NCI-H1930 (cell line): ENCODE measurements at places on chromosomes 2 and 18.

DNA sequence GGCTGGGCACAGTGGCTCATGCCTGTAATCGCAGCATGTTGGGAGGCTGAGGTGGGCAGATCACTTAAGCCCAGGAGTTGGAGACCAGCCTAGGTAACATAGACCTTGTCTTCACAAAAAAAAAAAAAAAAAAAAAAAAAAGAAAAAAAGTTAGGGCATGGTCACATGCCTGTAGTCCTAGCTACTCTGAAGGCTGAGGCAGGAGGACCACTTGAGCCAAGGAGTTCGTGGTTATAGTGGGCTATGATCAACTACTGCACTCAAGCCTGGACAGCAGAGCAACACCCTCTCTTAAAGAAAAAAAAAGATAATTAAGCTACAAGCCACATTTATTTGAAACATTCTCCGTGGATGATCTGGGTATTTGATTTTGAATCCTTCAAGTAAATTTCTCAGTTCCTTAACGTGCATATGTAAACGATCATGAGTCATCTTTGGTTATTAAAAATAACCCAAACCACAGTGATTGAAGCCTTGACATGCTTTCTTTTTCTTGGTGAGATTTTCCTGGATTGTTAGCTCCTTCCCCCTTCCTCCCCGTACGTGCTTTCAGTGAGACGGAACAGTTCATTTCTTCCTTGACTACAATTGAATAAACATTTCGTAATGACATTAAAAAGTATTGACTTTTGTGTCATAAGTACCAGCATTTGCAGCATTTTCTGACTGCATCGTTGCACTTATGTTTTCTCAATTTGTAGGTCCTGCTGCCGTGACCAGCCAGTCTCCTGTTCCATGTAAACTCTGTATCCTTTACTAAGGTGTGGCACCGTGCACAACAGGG lies 20.3 kb downstream of the RMC1 start:
- no peak for DNase-seq

DNA sequence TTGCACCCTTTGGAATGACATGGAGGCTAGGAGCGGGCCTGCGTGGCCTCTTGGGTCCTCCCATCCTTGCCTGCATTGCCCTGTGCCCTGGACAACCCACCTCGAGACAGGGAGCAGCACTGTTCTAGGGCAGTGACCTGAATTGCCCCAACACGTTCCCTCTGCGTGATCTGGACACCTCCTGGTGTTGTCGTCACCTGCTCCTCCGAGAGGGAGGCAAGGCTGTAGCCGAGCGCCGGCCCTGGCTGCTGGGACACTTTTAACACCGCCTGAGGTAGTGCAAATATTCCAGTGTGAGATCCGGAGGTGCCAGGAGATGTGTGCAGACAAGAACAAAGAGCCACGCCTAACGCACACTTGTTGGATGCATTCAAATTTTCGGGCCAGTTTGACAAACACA lies 131.5 kb downstream of the SMAD7 start:
- no peak for DNase-seq

GRCh38 chr2:151357359-151357758 lies at the start of gene TNFAIP6:
TNFAIP6 (plus strand) TSS chr2:151357592; CDS start chr2:151357667, 75 bp downstream.
- DNase-seq: no peak

DNA sequence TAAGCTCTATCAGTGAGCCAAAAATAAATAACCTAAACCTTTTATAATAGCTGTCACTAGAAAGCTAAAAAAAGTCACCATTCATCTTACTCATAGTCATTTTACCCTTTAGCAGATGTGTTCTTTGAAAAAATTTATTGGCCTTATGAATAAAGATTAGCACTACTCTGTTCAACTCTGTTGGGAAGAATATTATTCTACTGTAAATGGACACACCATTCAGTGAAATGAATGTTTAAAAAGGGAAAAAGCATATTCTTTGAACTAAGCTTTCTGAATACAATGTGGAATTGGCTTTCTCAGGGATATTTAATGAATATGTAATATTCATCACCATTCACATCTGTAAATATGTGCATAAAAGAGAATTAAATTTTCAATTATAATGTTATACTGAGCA lies 422.0 kb downstream of the CBLN2 start:
- DNase-seq: peak; percentile 32

GRCh38 chr2:88416016-88416663 lies 36.4 kb downstream of the FOXI3 start:
- DNase-seq: no peak

GRCh38 chr2:1766851-1767811 lies 22.8 kb upstream of the PXDN start:
- no peak for DNase-seq

GRCh38 chr2:60306267-60306861 lies 247.1 kb downstream of the BCL11A start:
- no peak for DNase-seq

DNA sequence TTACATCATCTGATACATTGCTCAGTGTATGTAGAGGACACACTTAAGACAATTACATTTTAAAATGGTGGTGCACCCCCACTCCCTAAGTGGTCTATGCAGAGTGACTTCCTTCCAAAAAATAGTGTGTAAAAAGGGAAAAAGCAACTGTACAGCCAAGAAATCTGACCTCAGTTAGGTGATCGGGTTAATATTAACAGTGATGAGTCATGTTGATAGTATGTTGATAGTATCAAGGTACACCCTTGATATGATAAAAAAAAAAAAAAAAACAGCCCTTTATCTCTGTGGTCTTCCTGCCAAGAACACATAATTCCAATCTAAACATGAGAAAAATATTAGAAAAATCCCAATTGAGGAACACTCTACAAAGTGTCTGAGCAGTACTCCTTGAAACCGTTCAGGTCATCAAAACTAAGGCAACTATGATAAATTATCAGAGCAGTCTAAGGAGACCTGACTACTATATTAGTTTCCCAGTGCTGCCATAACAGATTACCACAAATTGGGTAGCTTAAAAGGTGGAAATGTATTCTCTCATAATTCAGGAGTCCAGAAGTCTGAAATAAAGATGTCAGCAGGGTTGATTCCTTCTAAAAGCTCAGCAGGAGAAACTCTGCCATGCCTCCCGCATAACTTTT lies 171.9 kb downstream of the ARHGAP28 start:
- no peak for DNase-seq

GRCh38 chr2:236687296-236687965 lies 117.8 kb downstream of the ACKR3 start:
- DNase-seq: no peak

DNA sequence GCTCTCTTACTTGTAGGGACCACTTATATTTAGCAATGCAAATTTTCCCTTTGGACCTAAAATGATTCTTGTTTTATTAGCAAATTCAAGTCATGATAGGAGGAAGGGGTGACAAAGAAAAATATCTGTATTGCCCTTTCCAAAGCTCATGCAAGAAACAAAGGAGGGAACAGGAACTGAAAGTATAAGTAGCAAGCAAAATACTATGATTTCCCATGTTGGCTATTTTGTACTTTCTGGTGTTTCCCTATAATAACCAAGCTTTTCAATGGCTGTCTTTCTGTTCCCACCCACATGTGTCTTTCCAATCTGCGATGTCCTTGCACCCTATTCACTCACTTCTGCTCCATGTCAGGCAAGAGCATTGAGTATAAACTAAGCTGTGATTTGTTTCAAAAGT lies 279.7 kb downstream of the RNF144A start:
- DNase-seq: no peak

DNA sequence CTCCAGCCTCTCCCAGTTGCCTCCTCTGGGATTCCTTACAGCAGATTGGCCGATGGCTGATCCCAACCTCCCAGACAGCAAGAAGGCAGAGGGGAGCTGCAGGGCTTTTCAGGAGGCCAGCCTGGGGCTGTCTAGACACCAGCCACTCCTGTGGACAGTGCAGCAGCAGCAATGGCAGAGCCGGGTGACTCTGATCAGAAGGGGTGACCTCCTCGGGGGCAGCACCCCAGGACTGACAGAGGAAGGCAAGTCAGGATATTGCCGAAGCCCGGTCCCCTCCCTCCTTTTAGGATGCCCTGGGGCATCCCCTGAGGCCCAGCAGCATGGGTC lies 84.5 kb downstream of the INHBB start:
- DNase-seq: no peak

DNA sequence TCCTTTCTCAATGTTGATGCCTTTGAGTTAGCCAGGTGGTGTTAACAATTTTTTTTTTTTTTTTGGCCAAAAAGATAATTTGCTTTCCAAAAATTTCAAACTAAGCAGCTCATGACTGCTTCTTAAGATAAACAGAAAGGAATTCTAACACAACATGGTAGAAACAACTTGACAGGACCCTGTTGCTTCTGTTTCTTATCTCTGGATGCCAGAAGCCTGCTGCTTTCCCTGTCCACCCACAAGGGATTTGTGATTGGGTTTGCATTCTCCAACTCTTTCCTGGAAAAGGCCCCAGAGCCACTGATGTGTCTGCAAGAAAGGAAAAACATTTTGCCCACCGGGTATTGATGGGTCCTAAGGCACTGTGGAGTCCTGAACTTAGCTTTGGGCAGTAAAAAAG lies 217.2 kb upstream of the PKDCC start:
- no peak for DNase-seq

- DNase-seq: no peak
These were observed 1255.7 kb upstream of the ZEB2 start for GRCh38 chr2:145775591-145775990.

DNA sequence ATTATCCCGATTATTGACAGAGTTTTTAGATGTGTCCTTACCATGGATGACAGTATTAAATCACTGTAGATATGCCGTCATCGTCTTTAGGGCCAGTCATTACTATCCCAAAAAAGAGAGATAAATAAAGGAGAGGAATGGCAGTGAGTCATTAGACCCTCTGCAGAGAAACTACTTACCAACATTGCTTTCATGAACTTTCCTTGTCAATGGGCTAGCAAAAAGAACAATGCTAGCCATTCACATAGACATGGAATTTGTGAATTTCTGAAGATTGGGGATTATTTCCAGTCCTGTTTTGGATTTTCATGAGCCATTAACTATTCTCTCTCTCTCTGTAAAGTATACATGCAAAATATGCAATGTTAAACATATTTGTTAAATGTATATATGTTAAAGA lies 319.4 kb upstream of the FANCL start:
- no peak for DNase-seq

- no peak for DNase-seq
These were observed 42.5 kb downstream of the WDR35 start for GRCh38 chr2:19947184-19947940.

GRCh38 chr2:111122631-111123421 lies 2.1 kb downstream of the BCL2L11 start:
- DNase-seq: no peak

- DNase-seq: no peak
These were observed 602.3 kb downstream of the TMEM182 start for GRCh38 chr2:103364177-103364576.

DNA sequence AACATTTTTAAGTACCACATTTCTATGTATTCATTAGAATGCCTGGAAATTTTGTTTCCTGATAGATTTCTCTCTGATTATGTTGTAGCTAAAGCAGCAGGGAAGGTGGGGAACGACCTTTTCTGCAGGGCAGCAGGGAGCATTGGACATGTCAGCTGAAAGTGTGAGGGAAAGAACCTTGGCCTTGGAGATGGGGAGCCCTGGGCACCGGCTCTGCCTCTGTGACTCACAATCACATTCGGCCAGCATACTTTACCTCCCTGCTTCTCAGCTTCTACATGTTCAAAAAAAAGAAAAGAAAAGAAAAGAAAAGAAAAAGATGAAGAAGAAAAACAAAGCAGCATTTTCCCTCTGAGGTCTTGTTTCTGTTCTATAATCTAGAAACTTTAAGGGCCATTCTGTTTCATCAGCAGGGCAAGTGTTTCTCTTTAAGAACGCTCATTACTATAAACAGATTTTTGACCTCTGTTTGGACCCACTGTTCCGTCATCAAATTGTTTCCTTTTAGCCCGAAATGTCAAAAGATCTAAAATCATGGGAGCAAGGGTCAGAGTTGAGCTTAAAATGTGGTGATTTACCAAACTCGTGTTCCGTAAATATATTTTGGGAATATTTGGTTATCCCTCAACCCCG lies 27.9 kb downstream of the SETBP1 start:
- DNase-seq: no peak

GRCh38 chr2:233115741-233116140 lies 55.6 kb downstream of the INPP5D start:
- no peak for DNase-seq

DNA sequence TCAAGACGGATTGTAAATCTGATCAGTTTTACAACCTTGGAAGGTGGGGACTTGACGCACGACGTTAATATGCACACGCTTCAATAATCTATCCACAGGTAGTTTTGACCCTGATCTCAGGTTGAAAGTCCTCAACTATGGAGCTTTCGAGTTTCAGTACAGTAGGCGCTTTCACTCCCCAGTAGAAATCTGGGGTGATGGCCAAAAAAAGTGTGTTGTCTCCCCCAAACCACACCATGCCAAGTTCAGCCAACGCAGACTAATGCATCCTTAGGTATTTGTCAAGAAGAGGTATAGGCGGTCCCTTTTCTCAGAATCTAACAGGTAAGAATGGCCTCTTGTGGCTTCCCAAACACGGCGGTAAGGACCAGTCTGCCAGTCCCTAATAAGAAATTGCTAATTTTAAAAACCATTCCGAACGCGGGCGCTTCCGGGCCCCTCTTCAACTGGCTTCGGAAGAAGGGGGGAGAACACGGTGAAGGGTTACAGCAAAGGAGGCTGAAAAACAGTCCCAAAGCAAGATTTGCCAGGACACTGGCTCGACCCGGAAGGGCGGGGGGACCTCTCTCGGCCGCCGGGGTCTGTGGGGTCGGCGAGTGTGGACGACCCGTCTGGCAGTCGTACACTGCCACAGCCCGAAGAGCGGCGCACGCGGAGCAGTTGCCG lies 659 bp downstream of the FAM210A start:
- DNase-seq: no peak

DNA sequence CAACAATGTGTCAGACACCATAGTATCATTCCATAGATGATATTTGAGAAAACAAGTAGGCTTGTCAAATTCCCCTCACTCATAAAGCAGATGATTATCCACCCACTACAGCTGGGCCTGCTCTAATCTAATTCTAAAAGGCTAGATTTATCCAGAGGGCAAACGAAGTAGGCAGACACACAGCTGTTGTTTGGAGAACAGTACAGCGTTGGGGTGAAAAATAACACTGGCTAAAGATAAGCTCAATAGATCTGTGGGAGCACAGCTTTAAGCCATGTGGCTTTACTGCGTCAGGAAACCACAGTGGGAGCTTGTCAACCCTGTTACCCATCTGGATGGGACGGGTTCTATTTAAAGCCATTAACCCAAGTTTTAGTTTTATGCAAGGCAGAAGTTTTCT lies 48.9 kb upstream of the COBLL1 start:
- no peak for DNase-seq

- DNase-seq: peak; percentile 84
These were observed 21.6 kb downstream of the SLC38A11 start for GRCh38 chr2:164933671-164934189.

- DNase-seq: no peak
These were observed 6.9 kb downstream of the SLC4A3 start for GRCh38 chr2:219634171-219634940.

- no peak for DNase-seq
These were observed 19.0 kb downstream of the SNED1 start for GRCh38 chr2:241017228-241017940.

- DNase-seq: no peak
These were observed 60.9 kb upstream of the DSEL start for GRCh38 chr18:67577386-67577785.

- no peak for DNase-seq
These were observed 89.7 kb downstream of the ICOS start for GRCh38 chr2:204026294-204026693.
